ENCODE measurements at places on chromosomes 13 and 19. TPM values are rescaled to one million over a fixed set of nuclear protein-coding genes. Genes with fewer than 3 reads are reported as not detected.
A peak's percentile ranks its signal among the peaks of the same experiment; 100 is the strongest.

Gene NLRP5
- total RNA-seq, result not detected

- DNase-seq, result no peak
These were observed 102.5 kb downstream of the FAM216B start for GRCh38 chr13:42883771-42884467.

Gene CNN2
- 97.4 TPM for total RNA-seq

Gene RGL3
- total RNA-seq, result not detected

DNA sequence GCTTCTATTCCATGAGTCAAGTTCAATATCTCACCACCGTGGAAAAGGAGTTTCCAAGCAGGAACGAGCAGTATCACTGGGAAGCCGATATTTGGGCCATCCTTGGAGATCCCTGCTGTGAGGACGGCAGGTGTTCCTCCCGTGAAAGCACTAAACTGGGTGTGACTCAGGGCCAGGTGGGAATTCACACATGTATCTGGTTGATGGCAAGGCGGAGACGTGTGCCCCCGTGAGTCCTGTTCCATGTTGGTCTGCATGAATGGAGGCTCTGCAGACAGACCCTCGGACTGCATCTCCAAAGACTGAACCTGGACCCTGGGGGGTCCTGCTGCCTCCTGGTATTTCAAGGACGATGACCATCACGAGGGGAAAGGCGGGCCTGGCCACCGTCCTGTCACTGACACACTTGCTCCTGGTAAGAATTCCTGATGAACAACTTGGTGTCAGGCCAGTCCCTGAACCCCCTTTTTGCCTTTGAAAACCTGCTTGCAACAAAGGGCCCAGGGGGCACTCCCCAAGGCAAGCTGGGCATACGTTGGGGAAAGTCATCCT, 22.8 kb upstream of the GAS6 start:
- no peak for DNase-seq

Gene URAD
- total RNA-seq, result not detected

Gene CABP5
- total RNA-seq, result not detected

- peak; percentile 35 for DNase-seq
These were observed 42.0 kb downstream of the KLF2 start for GRCh38 chr19:16366433-16367260.

DNA sequence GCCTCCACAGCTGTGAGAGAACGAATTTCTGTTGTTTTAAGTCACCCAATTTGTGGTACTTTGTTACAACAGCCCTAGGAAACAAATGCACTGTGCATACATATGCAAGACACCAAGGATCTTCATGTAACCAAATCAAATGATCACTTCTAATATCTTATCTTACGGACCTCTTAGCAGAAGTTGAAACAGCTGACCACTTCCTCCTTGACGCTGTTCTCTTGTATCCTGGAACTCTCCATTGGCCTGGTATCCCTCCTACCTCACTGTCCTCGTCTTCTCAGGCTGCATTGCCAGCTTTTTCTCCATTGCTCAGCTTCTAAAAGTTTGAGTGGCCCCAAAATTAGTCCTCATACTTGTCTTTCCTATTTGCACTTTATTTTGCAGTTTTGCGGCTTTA, 200.4 kb downstream of the DLEU7 start:
- DNase-seq, result no peak

- DNase-seq, result no peak
These were observed 15.4 kb upstream of the KPTN start for GRCh38 chr19:47499371-47499770.

Gene ZNF418
- 4.1 TPM for total RNA-seq

- peak; percentile 46 for DNase-seq
These were observed 19.5 kb upstream of the NDUFS7 start for GRCh38 chr19:1364070-1364704.

Measured in activated CD8-positive, alpha-beta T cell treated with anti-CD3 and anti-CD28 coated beads for 36 hours (primary cell).